ENCODE measurements at places on chromosomes 6 and 20.

DNA sequence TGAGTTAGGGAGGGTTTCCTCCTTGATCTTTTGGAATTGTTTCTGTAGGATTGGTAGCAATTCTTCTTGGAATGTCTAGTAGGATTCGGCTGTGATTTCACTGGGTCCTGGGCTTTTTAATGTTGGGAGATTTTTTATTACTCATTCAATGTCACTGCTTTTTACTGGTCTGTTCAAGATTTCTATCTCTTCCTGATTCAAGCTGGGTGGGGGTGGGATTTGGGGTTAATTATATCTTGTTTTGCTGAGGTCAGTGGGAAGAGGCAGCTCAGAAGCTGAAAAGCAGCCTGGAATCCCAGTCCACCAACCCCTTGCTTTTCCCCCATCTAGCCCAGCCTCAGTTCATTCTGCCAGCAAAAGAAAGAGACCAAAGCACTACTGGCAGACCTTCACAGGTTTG lies 39.6 kb downstream of the SUMO4 start:
- DNase-seq = no peak

DNA sequence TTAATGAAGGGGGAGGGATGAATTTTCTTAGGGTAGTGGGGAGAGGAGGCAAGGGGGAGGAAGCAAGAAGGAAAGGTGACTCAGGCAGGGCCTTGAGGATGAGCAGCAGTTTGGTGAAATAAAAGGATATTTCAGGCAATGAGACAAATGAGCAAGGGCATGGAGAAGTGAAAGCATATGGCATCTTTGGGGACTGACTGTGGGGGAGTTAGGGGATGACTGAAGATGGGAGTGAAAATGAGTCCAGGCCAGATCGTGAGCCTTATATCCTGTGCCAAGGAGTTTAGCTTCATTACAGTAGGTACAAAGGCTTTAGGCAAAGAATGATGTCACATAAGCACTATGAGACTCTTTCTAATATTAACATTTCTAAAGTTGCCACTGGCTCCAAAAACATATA lies 51.9 kb downstream of the ILRUN start:
- no peak for DNase-seq

- DNase-seq = no peak
Observed at GRCh38 chr6:28980852-28981430, 24.2 kb downstream of the ZNF311 start.

GRCh38 chr6:71153755-71154325 lies 134.8 kb upstream of the OGFRL1 start:
- no peak for DNase-seq

DNA sequence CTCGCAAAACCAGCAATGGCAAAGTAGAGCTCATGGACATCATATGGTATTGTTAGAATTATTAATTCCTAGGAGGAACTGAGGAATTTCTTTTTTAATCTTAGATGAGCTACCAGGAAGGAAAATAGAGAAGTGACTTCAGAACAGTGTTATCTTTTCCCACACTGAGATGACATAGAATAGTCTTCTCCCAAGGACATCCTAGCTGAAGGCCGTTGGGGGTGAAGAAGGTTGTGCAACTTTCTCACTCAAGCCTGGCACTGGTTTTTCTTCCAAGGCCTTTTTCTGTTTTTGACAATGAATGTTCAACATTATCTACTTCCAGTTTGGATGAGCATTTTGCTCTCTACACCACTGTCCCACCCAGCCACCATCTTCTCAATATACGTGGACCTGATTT lies 35.8 kb upstream of the MAS1 start:
- DNase-seq = no peak

GRCh38 chr20:16014436-16014835 lies 558.8 kb downstream of the KIF16B start:
- no peak for DNase-seq

GRCh38 chr6:83169106-83169505 lies 24.0 kb downstream of the PGM3 start:
- no peak for DNase-seq

- no peak for DNase-seq
Observed at GRCh38 chr6:43789447-43789846, 19.4 kb downstream of the VEGFA start.

GRCh38 chr6:140912686-140913085 lies 1220.0 kb upstream of the GJE1 start:
- DNase-seq = no peak

DNA sequence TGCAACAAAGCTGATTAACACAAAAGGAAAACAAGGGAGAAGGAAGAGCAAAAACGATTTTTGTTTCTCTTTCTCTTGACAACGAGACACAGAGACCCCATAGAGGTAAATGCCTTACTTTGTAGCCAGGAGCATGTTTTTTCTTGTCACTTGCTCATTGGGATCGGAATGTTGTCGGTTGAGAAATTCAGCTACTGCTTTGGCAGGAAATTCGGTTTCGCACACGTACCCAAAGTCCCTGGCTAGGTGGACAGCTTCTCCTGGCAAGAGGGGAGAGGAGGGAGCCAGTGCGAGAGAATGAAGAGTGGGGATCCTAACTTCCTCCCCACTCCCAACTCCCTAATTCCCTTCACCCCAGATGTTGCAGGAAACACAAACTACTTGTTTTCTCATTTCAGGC lies 14.5 kb downstream of the TFAP2A start:
- DNase-seq = no peak

DNA sequence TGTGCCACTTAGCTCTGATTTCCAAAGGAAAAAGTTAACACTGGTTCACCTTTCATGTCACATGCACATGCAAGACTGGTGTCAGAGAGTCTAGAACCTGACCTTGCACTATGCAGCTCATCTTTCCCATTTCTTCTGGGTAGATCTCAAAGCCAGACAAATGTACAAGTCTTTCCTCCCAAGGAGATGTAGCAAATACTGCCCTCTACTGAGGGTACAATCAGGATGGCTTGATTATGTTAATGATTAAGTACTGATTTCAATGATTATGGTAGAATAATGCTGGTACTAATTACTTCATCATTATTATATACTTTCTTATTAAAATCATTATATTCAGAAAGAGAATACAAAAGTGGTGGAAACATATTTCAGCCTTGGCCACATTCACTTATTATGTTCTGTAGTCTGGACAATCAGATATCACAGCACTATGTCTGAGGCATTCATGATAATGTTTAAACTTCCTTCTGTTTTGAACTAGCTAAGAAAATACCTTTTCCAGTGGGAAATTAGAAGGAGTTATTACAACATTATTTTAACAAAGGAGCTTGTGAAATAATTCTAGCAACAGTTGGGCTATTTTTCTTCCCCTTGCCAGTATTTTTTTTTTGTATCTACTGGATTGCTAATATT lies 68.5 kb upstream of the FOXO3 start:
- DNase-seq = no peak

DNA sequence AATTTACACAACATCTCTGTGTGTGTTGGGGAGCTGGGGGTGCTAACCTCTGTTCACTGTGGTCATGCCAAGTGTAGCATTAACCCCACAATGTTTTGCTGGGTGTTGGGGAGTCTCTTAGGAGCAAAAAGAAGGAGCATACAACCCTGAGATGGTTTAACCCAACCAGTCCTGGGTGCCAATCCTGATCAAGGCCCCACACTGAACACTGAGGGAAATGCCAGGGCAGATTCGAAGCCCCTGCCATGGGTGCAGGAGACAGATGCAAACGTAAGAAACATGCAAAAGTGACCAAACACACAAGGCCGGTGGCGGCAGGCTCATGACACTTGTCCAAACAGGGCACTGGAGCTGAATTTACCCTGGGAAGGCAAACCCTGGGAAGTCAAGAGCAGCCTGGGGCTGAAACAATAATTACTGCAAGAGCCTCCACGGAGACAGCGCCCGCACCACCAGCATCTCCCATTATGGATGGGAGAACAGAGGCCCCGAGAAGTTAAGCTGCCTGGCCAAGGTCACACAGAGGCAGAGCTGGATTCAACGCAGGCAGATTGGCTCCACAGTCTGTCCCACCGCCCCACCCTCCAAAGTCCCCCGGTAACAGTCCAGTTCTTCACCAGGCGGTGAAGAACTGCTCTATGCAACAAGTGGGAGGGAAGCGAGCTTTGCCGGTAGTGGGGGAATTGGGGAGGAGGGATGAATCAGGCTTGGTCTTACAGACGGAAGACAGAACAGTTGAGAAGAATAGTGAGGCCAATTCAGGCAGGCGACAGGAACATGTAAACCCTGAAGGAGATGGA lies 8.5 kb downstream of the ACSS1 start:
- no peak for DNase-seq

- no peak for DNase-seq
Observed at GRCh38 chr6:34595332-34596184, 39.4 kb upstream of the SPDEF start.

GRCh38 chr6:123570813-123571684 lies 65.7 kb downstream of the TRDN start:
- DNase-seq = no peak

DNA sequence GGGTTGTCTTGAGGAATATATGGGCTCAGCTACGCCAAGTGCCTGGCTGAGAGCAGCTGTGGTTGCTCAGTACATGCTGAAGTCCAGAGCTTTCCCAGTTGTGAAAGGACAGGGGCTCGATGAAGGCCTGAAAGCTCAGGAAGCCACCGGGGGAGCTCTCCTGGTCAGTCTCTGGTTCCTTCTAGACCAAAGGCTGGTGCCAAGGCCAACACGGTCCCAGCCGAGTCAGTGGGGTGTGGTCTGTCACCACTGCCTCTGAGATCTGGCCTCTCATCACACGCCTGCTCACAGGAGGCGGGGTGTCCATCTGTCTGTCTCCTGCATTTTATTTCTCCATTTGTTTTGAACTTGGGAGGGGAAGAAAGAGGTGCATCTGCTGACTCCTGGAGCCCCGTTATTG lies 4.9 kb upstream of the FAM83C start:
- DNase-seq = no peak

DNA sequence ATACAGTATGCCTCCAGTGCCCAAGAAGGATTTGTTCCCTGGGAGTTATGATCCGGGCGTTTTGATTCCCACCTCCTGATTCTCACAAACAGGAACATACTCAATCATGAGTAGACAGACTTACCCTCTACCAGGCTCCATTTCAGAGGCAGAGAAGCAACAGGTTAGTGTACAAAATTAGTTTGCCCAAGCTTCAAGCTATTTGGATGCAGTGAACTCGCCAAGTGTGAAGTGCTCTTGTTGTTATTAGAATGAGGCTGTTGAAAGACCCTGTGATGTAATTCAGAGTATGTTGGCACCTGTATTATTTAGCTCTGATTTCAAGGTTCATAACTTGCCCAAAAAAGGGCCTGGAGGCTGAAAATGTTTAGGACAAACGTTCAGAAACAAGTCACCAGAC lies 247.0 kb downstream of the PHACTR1 start:
- DNase-seq = no peak

- DNase-seq = no peak
Observed at GRCh38 chr6:21738180-21739094, 144.9 kb downstream of the SOX4 start.
